ENCODE measurements at places on chromosomes 2 and 18.
A peak's percentile ranks its signal among the peaks of the same experiment; 100 is the strongest.

DNA sequence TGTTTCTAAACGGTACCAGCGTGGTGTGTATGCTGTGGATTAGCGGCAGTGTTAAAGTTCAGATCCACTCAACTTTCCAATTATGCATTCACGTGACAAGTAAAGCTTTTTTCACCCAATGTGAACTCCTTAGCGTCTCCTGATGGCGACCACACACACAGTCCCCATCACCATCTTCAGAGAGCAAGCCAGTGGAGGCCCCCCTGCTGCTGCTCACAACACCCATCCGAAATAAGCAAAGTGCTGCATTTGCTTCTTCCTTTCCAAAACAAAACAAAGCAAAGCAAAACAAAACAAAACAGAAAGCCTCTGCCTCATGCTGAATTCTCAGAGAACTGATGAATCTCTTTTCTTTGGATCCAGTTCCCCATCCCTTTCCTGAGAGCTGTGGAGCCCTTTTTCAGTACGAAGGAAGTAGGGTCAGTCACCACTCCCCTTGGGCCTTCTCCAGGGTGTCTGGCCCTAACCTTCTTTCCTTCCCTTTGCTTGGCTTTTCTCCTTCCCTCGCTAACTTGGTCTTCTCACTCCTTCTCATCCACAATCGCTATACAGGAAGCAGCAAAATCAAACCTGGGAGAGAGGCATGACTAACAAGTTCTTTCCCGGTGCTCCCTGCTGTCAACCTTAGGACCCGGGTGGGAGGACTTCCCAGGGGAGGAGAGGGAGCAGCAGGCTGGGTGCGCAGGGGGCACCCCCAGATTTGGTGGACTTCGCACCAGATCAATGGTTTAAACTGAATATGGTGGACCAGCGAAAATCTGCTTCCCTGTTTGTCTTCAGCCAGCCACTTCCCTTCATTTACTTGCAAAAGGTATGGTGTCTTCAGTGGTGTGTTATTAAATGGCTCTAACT lies 56.0 kb downstream of the NRP2 start:
- no peak for DNase-seq

- DNase-seq, result no peak
Measured at GRCh38 chr2:135952891-135953290, 32.5 kb downstream of the DARS1 start.

GRCh38 chr2:216904554-216904953 lies 44.7 kb upstream of the TNP1 start:
- DNase-seq, result no peak

GRCh38 chr2:8525582-8526402 lies 156.1 kb upstream of the ID2 start:
- DNase-seq, result no peak

DNA sequence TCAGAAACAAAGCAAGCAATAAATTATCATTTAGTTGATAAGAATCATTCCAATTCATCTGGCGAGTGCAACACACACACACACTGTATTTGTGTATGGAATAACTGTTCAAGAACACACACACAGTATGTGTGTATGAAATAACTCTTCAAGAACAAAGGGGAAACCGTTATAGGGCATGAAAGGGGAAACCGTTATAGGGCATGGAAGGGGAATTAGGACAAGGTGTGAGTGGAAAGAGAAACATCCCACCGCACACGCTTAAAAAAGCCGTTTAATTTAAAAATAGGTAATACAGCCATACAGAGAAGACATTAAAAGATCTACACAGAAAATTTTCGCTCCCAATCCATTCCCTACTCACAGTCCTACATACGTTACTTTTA lies 607 bp upstream of the TSN start:
- DNase-seq, result no peak

DNA sequence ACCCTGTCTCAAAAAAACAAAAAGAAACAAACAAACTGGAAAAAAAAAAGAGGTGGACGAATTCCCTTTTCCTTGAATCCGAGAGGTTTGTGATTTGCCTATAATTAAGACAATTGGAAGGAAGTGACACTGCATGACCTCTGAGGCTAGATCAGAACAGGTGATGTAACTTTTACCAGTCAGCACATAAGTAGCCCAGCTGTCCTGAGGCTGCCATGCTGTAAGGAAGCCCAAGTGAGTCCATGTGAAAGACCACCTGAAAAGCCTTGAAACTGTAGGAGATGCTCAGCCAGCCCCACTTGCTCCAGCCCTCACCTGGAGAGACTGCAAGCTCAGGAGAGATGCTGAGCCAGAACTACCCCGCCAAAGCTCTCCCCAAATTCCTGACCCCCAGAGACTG lies 166.8 kb downstream of the TGIF1 start:
- DNase-seq, result no peak

- no peak for DNase-seq
Measured at GRCh38 chr18:36650906-36651305, 177.9 kb downstream of the TPGS2 start.

DNA sequence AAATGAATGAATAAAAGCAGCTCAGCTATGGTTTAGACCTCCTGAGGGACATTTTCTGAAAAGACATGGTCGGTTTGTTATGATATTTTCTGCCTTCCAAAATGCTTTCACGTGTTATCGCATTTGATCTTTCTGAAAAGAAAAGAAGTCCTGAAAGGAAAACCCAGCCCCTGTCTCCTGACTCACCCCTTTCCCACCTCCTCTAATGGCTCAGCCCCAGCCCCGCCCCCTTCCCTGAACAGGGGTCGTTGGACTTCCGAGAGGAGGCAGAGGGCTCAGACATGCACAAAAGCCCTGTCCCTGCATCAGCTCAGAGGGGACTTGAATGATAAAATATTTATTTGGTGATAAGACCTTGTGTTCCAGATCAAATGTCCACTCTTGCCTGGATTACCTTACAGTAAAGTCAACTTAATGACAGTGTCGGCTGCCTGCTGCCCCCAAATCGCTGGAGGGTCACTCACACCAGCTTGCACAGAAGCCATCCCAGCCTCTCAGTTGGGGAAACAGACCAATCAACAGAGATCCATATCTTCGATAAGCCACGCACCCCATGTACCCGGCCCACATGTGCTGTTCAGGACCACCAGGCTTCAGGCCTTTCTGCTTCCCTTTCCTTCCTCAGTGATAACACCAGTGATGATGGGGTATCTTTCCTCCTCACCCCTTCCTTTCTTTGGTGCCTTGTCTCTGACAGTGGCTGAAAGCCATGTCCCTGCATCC lies 69.6 kb downstream of the CLHC1 start:
- no peak for DNase-seq

GRCh38 chr2:235212501-235213158 lies 260.8 kb downstream of the SH3BP4 start:
- no peak for DNase-seq

DNA sequence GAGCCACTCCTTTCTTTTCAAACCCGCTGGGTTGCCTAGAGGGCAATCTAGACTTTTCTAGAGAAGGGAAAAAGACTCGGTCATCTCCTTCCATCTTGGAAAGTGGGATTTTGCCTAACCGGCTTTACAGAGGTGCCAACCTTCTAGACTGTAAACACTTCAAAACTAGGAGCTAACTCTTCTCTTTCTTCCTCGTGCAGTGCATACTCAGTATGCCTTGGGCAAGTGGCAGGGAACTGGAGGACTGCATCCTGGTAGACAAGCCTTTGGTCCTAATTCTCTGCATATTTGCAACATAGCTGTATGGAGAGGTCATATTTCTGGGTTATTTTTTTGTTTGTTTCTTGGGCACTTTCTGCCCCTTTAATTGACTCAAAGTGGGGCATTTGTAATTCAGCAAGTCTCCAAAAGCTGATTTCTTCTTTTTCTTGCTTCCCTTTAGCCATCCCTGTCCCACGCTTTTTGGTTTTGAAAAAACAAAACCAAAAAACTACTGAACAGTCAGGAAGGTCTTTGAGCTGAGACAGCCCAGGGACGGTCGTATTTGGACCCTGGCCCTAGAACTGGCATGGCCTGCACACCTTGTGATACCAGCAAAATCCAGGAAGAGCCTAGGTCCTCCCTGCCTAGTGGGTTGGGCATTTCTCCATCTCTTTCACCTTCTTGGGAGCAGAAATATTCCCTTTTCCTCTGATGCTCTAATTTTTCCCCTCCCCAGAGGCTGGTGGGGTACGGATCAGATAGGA lies 5.8 kb upstream of the GATA6 start:
- DNase-seq, result no peak

- no peak for DNase-seq
Measured at GRCh38 chr2:39326644-39327043, 82.9 kb upstream of the CDKL4 start.

DNA sequence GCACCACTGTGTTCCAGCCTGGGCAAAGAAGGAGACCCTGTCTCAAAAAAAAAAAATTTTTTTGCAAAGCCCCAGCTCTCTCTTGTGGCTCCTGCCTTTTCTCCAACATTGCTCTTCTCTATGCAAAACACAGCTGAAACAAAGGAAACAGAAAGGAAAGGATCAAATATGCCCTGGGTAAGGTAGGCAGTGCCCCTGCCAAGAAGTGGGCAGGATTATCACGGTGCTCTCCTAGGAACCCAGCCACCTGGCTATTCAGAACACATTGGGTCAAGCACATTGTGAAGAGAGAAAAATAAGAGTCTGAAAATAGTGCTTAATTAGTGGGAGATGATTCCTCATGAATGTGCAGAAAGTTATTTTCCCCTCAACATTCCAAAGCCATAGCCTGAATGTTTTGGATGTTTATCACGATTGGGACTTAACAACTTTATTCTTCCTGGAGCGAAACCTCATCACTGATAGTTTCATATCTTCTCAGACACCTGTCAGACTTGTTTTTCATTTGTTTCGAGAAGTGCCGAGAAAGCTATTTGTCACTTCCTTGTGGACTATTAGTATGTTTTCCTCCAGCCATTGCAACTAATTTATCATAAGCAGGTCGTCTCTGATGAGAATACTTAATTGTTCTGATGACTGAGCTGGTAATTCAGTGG lies 42.7 kb upstream of the RPL31 start:
- no peak for DNase-seq

- no peak for DNase-seq
Measured at GRCh38 chr2:138029276-138029675, 65.0 kb downstream of the HNMT start.

GRCh38 chr2:86323273-86324021 lies 14.0 kb downstream of the REEP1 start:
- DNase-seq, result no peak

- no peak for DNase-seq
Measured at GRCh38 chr2:60662781-60663180, 93.3 kb upstream of the PAPOLG start.

GRCh38 chr18:79259218-79259617 lies 136.5 kb upstream of the NFATC1 start:
- no peak for DNase-seq

GRCh38 chr2:113857464-113857863 lies 32.4 kb upstream of the ACTR3 start:
- no peak for DNase-seq

GRCh38 chr2:240832205-240832727 lies 12.2 kb upstream of the KIF1A start:
- DNase-seq, result peak; percentile 97

- DNase-seq, result no peak
Measured at GRCh38 chr2:64918220-64918886, 70.8 kb upstream of the SLC1A4 start.

DNA sequence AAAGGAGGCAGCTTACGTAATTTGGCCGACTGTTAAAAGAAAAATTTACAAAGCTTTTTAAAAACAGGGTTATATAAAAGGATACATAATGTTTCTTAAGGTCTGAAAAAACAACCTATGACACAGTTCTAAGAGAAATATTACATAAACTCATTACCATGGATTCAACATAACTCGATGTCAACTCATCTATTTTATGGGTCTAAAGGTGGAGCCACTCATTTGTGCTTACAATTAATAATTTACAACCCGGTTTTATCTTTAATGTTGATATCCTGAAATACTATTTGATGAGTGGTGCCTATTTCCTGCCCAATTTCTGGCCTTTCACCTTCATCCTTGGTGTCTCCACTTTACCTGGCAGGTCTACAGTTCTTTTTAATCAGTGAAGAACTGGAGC lies 15.1 kb downstream of the USP40 start:
- no peak for DNase-seq

- DNase-seq, result no peak
Measured at GRCh38 chr2:118748245-118748885, 99.1 kb downstream of the EN1 start.

DNA sequence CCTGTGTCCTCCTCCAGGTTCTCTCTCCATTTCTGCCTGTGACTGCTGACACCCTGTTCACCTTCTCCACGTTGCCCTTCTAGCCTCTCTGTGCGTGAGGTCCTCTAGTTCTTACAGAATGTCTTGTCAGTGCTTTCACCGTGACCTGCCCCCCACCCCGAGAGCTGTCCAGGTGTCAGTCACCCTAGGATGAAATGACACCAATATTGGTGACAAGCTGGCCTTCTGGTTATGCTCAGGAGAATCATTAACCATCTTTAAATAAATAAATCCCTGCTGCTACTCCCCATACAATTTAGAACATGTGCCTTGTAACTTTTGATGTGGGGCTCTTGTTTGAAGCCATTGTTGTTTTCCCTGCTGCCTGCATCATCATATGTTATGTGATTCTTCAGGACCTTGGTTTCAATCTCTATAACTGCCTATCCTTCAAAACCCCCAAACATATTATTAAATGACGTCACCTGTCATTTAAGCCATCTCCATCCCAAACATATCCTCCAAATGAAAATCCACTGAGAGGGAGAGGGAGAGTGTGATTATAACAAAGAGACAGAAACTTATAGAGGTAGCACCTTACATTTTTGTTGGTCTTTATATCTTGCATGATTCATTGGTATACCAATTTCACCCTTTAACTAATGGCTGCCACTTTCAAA lies 496.3 kb downstream of the PARD3B start:
- no peak for DNase-seq

- no peak for DNase-seq
Measured at GRCh38 chr18:8801263-8801901, 96.0 kb downstream of the MTCL1 start.

- DNase-seq, result no peak
Measured at GRCh38 chr2:143974262-143974661, 545.7 kb downstream of the ZEB2 start.

- no peak for DNase-seq
Measured at GRCh38 chr2:106646605-106647004, 159.4 kb downstream of the CD8B2 start.

GRCh38 chr2:109232909-109233308 lies 103.9 kb downstream of the SH3RF3 start:
- no peak for DNase-seq

DNA sequence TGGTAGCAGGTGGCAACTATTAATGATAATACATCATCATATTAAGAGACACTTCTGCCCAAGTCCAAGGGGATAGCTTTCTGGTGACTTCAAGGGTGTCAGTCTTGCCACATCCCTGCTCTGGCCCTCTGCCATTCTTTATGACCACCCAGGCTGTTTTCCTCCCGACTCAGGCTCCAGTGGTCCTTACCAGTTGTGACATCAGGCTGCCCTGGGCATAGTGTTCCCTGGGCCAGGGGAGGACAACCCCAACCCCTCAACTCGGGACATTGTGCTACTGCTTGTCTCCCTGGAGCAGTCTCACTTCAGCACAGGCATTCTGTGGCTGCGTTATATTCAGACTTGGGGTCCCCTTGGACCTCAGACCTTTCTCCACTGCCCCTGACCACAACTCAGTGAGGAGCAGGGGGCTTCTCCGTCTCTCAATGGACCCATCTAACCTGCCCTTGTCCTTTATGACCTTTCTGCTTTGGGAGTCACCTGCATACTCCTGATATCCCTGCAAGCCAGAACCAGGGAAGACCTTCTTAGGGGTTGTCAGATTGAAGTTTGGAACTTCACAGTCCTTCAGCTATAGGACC lies 12.8 kb downstream of the DNAJB2 start:
- DNase-seq, result no peak

GRCh38 chr2:231714639-231715498 lies 6.5 kb downstream of the PTMA start:
- peak; percentile 86 for DNase-seq

GRCh38 chr2:54685263-54685775 lies 38.1 kb upstream of the EML6 start:
- no peak for DNase-seq

- peak; percentile 11 for DNase-seq
Measured at GRCh38 chr2:72325592-72326422, 178.1 kb upstream of the CYP26B1 start.

Data from neuronal stem cell (in vitro differentiated cells).